ENCODE measurements at places on chromosomes 5 and 9.

DNA sequence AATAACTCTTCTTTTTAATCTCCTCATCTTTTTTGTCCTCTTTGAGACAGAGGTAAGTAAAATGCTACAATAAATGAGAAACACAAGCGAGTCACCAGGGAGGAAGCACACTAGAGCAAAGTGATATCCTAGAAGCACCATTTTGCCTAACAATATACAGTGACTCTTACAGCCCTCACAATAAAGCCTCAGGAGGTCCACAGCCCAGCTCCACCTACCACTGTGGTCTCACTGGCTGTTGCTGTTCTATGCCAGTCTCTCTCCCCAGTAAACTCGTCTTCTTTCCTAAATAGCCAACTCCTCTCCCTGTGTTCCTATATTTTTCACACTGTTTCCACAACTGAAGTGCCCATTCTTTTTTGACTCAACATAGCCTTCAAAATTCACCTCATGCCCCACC, 44.3 kb downstream of the TNFSF15 start:
- no peak for DNase-seq

- DNase-seq = no peak
Observed at GRCh38 chr9:80796632-80797031, 892.7 kb downstream of the TLE1 start.

GRCh38 chr5:115775999-115776398, 40.5 kb downstream of the CDO1 start:
- DNase-seq = no peak

DNA sequence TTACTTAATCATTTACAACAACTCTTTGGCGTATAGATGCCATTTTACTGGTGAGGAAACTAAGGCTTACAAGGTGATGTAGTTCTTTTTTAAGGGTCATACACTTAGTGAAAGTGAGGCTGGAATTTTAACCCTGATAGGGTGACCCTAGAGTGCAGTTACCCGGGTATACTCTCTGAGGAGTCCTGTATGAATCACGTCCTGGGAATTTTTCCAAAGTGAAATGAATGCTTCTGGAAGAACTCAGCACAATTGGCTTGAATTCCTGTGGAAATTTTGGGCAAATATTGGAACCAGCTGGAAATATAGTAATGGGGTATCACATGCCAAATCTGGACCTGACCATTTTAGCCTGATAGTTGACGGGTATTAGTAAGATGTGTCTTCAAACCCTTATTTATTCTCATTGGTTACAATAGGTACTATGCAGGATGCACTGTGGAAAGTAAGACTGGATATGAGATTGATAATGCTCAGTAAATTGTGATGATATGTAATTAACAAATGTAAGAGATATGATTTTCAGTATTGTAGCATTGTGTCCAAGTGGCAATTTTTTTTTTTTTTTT, 14.8 kb downstream of the SUB1 start:
- no peak for DNase-seq

DNA sequence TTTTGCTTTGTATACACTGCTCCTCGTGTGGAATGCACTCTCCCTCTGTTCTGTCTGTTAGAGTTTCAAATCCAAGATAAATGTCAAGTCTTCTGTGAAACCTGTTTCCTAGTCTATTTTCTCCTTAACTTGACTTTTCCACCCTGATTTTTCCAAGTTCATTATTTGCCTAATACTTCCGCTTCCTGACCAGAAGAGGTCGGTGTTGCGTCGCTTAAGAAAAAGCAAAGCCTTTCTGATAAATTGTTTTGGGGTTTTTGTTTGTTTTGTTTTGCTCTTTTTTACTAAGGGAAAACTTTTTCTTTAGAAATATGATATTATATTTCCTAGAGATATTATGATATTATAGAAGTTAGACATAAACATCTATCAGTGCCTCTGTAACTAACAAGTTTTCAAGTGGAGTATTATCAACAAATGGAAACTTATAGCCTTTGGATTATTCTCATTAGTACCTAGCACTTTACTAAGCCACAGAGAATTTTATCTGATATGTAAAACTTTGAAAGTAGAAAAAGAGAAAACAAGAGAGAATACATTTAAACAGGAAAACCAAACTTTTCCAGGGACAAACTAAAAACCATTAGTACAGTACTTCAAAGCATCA, 55.8 kb downstream of the PHAX start:
- no peak for DNase-seq

GRCh38 chr9:4196376-4196775, 103.5 kb downstream of the GLIS3 start:
- DNase-seq = no peak

- no peak for DNase-seq
Observed at GRCh38 chr5:2387250-2387633, 364.2 kb downstream of the IRX2 start.

DNA sequence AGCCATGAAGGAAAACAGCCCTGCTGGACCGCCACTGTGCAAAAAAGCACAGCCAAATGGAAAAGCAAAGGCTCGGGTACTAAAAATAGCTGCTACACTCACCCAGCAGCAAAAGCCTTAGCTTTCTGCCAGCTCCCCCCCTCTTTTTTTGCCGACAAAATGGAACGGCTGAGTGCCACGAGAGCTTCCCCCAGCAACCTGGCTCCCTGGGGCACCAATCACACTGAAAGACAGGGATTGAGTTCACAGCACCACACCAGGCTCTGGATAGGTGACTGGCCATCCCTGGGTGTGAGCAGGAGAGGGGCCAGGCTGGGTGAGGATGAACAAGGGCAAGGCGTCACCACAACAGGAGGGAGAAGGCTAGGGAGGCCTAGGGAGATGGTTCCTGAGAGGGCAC, 66.7 kb downstream of the SIL1 start:
- DNase-seq = no peak

DNA sequence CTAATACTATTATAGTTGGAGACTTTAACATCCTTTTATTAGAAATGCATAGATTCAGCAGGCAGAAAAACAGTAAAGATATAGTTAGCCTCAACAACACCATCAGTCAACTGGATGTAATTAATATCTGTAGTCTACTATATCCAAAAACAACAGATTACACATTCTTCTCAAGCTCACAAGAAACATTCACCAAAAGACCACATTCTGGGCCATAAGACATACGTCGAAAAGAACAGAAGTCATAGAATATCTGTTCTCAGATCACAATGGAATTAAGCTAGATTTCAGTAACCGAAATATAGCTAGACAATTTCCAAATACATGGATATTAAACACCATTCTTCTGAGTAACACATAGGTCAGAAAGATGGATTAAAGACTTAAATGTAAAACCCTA, 336.6 kb upstream of the RPS23 start:
- DNase-seq = no peak

- DNase-seq = no peak
Observed at GRCh38 chr5:14996997-14997396, 125.4 kb upstream of the ANKH start.

- no peak for DNase-seq
Observed at GRCh38 chr9:136670576-136671253, 8.0 kb downstream of the EGFL7 start.

DNA sequence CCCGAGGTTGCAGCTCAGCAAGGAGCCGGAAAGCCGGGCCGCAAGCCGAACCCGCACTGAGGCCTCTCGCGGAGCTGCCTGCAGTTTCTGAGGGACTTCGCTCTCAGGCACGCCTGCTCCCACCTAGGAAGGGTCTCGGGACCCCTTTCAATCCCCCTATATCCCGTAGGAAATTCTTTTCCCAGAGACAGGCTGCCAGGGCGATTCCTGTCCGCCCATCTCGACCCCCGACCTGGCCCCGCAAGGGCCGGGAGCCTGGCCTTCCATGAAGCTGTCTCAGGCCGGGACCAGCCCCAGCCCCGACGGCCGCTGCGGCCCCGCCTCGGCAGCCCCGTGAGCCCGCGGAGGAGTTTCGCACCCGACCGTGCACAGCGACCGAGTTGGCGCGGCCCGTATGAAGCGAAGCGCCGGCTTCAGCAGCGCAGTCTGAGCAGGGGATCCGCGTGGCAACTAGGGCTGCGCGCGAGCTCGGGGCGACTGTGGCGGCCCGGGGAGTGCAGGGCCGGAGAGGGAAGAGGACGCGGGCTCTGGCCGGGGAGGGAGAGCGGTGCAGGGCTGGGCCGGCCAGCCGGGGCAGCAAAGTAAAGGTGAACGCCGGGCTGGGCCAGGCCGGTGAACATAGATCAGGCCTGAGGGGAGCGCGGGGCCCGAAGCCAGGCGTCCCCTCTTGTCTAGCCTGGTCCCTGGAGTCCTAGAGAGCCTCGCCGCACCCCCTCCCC, 977 bp upstream of the PRDM12 start:
- peak; percentile 47 for DNase-seq

GRCh38 chr9:129623331-129623730, 2.4 kb upstream of the C9orf50 start:
- DNase-seq = no peak

- no peak for DNase-seq
Observed at GRCh38 chr5:30194595-30194994, 998.9 kb upstream of the CDH6 start.

- DNase-seq = no peak
Observed at GRCh38 chr5:67263656-67264408, 67.2 kb upstream of the CD180 start.

DNA sequence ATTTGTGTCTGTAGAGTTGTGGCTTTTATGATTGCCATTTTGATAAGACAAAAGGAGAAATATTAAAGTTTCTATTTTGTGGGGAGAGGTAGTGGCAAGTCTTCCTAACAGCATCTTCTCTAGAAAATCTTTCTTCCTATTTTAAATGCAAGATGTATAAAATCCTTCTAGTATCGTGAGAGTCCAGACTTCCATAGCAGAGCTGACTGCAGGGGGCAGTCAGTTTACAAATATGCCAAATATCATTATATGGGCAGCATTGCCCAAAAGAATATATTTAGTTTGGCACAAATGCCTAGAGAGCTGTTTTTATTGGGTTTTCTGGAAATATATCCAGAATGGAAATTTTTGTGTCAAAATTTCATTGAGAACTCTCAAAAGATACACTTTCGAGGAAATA, 82.1 kb upstream of the ALDH1A1 start:
- no peak for DNase-seq

GRCh38 chr9:73230251-73230650, 78.6 kb downstream of the ANXA1 start:
- DNase-seq = no peak

- DNase-seq = peak; percentile 38
Observed at GRCh38 chr9:78292716-78293497, 4.0 kb upstream of the PSAT1 start.

GRCh38 chr5:17132444-17133083, 84.9 kb upstream of the BASP1 start:
- DNase-seq = no peak

GRCh38 chr5:176406436-176407052, 9.8 kb downstream of the CLTB start:
- DNase-seq = no peak

GRCh38 chr5:44783634-44784315, 25.0 kb upstream of the MRPS30 start:
- no peak for DNase-seq

DNA sequence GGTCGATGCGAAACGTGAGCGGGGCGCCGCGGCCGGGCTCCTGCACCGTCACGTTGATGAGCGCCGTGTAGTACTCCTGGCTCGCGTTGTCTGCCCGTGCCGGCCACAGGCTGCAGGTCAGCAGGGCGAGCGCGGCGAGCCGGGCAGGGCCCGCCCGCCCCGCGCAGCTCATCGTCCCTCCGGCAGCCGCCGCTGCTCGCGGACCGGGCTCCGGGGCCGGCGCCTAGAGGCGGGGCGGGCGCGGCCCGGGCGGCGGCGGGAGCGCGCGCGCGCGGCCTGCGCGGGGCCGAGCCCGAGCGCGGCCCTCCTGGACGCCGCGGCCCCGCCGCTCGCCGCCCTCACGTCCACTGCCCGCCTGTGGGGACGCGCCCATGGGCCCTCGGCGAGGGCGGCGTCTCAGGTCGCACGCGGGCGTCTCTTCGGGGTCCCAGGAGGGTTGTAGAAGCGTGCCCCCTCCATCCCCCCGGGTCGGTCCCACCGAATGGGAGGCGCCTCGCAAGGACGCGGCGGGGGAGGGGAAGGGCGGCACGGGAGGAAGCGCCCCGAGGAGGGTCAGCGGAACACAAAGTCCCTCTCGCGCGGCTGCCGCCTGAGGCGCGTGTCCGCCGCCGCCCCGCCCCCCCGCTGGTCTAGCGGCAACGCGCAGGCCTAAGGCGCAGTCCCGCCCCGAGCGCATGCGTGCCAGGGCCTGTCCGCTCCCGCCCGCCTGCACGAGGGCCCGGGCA, at the start of gene RNF130:
Gene RNF130, minus strand, starts transcription at position 229 of the 725 bp plus-strand sequence. Its CDS starts 57 bp downstream, at position 172.
- DNase-seq = peak; percentile 91

DNA sequence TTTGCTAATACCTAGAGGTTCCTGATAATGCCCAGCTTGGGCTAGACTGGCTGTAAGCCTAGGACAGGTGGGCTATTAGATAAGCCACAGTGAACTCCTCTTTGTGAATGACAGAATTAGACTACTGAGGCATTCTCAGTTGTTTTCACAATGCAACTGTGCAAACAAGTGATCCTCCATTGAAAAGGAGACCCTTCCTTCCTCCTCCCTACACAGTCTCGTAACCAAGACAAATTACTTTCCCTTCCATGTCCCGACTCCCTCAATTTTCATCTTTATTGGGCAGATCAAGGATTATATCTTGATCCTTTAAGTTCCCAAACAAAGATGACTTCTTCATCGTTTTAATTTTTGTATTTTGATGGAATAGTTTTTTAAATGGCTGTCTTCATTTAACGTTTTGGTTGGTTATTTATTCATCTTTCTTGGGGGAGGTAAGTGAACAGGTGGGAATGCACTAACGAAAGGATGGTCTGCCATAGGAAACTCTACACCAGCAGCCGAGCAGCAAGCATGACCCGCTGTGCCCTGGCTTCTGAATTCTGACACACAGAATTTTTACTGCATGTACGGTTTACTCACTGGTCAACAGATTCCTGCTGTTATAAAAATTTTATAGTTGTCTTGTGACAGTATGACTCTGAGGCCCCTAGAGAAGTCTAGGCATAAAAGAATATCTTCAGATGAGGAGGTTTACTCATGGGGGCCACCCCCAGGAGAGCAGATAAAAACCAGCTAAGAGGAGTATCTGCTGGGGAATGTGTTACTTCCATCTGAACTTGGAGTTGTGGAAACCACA, 137.5 kb upstream of the TUT7 start:
- DNase-seq = no peak

DNA sequence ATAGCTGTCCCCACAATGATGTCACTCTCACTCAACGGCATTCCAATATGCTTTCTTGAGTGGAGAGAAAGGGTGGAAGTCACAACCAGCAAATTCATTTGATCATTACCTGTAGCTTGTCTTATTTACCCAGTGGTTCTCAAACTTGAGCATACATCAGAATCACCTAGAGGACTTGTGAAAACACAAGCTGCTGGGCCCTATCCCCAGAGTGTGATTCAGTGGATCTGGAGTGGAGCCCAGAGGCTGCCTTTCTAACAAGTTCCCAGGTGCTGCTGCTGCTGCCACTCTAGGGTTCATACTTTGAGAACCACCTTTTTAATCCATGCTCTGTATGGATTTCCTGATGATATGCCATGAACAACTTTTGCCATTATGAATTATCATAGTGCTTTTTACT, 94.7 kb downstream of the KLHL3 start:
- no peak for DNase-seq

DNA sequence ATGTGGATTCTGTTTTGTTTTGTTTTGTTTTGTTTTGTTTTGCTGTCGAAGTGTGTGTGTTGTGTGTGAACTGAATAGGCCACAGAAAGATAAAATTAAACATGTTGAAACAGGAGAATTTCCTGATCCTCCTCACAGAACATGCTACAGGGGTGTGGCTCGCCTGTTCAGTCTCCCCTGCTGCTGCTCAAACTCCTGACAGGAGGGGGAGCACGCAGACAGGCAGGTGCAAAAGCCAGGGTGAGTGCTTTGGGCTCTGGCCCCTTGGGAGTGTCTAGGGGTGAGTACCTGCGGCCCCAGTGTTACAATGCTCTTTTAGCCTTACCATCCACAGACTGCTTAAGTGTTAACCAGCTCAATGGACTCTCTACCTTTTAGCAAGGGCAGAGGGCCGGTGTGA, 473.5 kb downstream of the MAT2B start:
- no peak for DNase-seq

GRCh38 chr5:103444333-103445038, 118.1 kb downstream of the NUDT12 start:
- no peak for DNase-seq

All from stimulated activated CD8-positive, alpha-beta memory T cell treated with anti-CD3 and anti-CD28 coated beads, Interleukin-4, amount 100 ng/mL, for 48 hours (primary cell).